ENCODE measurements at places on chromosomes 2 and 18. TPM values are rescaled to one million over a fixed set of nuclear protein-coding genes. Genes with fewer than 3 reads are reported as not detected.

GRCh38 chr2:31384351-31384750 lies 30.2 kb downstream of the XDH start:
- DNase-seq = no peak
- no peak overlapping the region for H3K4me3 ChIP-seq
- no peak overlapping the region for H3K27ac ChIP-seq
- H3K27me3 ChIP-seq = no peaks in the 10 kb centered on the region

DNA sequence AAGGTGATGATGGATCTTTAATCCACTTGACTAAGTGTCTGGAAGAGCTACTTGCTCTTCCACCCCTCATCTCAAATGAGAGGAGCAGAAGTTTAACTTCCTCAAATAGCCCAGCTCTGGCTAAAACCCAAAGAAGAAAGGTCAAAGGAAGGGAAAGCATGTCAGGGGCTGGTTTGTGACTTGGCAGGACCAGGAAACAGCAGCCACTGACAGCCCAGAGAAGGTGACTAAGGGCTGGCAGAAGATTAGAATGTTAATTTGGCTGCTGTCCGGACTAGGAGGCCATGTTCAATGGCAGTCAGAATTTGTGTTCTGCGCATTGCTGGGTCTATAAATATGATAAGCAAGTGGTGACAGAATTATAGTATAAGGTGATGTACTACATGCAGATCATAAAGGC lies 386.2 kb downstream of the SETBP1 start:
- no peaks in the 10 kb centered on the region for H3K36me3 ChIP-seq
- H3K4me1 ChIP-seq = no peaks in the 10 kb centered on the region
- DNase-seq = no peak
- no peaks in the 10 kb centered on the region for H3K27me3 ChIP-seq
- H3K4me3 ChIP-seq = no peak overlapping the region

GRCh38 chr2:240451108-240451611 lies 15.7 kb downstream of the GPC1 start:
- no peaks in the 10 kb centered on the region for H3K36me3 ChIP-seq
- H3K27me3 ChIP-seq = no peaks in the 10 kb centered on the region
- H3K27ac ChIP-seq = no peak overlapping the region
- no peak overlapping the region for H3K4me3 ChIP-seq
- peaks cover 9% of the 10 kb centered on the region for H3K4me1 ChIP-seq

Gene MOGAT1
- not detected for total RNA-seq

DNA sequence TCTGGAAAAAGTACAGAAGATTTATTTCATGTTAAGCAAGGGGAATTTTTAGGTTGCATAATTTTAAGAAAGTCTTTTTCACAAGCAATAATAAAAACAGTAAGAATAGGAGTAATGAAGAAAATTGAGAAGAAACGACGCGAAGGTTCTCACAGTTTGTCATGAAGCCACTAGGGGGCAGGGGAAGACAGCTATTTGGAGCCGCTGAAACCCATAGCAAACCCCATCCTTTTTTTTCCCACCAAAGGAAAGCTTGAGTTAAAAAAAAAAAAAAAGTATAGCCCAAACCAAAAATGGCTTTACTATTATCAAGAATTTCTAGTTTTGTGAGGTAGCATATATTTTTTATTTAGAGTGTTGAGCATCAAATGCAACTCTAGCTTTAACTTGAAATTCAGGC lies 300.9 kb downstream of the PHLPP1 start:
- no peaks in the 10 kb centered on the region for H3K4me1 ChIP-seq
- peak; percentile 52 for DNase-seq
- H3K27ac ChIP-seq = no peak overlapping the region
- H3K4me3 ChIP-seq = no peak overlapping the region

DNA sequence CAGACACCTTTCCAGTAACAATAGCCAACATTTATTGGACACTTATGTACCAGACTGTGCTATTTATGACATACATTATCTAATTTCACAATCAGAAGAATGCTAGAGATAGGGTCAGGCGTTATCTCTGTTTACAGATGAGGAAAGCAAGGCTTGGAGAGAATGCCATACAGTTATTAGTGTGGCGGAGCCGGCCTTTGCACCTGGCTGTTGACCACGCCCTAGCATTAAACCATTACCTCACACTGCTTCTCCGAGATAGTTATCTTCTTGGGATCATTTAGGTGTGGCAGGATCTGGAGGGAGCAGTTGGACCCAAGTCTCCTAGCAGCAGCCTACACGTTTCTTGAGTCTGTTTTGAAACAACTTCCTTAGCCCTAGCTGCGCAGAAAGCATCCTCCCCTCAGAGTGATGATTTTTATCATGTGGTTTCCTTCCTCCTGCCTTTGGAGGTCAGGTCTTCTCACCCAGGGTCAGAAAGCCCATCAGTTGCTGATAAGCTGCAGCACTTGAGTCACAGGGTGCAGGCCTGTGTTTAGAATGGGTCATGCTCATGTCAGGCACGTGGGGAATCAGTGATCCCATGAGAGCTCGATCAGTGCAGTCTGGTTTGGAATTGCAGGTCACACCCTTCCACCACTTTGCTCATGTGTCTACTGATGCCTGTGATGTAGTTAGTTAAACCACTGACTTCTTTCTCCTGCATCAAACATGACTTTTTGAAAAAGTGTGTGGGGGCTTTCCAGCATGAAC lies 118.2 kb downstream of the SPTBN1 start:
- no peak for DNase-seq
- H3K4me3 ChIP-seq = no peak overlapping the region
- no peak overlapping the region for H3K27ac ChIP-seq

DNA sequence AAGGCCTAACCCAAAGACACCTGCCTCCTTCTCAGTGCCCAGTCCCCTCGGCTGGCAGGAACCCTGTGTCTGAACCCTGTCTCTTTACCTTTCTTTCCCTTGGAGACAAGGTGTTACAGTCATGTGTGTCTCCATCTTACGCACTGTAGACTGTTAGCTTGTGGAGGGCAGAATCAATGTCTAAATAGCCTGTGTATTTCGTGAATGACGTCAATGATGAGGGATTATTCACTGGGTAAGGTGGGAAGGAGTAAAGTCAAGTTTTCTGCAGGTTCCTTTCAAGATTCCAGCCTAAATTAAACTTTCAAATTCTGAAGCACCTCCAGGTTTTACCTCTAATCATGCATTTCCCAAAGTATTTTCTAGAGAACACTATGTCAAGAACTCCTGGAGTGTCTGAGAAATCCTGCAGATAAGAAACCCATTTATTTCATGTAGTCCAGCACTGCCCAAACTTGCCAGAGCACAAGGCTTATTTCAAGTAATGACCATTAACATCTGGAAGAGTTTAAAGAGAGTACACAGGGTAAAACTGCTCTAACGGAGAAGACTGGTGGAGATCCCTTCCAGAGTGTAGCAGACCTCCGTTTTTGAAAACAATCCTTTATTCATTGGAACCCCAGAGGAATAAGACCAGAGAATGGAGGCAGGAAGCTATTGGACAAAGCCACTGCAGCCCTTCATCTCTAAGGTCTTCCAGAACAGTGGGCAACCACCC lies 72.8 kb downstream of the KCNF1 start:
- H3K4me3 ChIP-seq = no peak overlapping the region
- no peaks in the 10 kb centered on the region for H3K27me3 ChIP-seq
- H3K27ac ChIP-seq = no peak overlapping the region
- DNase-seq = no peak
- no peaks in the 10 kb centered on the region for H3K36me3 ChIP-seq
- peaks cover 4% of the 10 kb centered on the region for H3K4me1 ChIP-seq

DNA sequence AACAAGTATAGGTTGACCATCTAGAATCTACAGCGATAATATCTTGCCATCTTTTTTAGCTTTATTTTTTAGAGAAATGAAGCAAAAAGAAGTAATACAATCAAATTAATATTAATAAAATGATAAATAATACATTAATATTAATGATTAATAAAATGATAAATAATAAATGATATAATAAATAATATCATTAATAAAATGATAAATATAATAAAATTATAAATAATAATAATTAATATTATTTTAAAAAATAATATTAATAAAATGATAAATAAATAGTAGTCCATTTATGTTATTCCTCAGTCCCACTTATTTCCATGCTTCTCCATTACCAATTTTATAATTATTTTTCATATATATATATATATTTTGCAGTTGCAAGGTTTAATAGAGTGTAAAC lies 3.2 kb upstream of the REG3A start:
- H3K36me3 ChIP-seq = no peaks in the 10 kb centered on the region
- no peak overlapping the region for H3K4me3 ChIP-seq
- H3K27me3 ChIP-seq = no peaks in the 10 kb centered on the region
- no peak for DNase-seq

- no peaks in the 10 kb centered on the region for H3K27me3 ChIP-seq
- no peaks in the 10 kb centered on the region for H3K4me1 ChIP-seq
- H3K36me3 ChIP-seq = no peaks in the 10 kb centered on the region
- no peak overlapping the region for H3K4me3 ChIP-seq
- no peak overlapping the region for H3K27ac ChIP-seq
These were observed 185.0 kb upstream of the SMIM21 start for GRCh38 chr18:75612456-75612855.

DNA sequence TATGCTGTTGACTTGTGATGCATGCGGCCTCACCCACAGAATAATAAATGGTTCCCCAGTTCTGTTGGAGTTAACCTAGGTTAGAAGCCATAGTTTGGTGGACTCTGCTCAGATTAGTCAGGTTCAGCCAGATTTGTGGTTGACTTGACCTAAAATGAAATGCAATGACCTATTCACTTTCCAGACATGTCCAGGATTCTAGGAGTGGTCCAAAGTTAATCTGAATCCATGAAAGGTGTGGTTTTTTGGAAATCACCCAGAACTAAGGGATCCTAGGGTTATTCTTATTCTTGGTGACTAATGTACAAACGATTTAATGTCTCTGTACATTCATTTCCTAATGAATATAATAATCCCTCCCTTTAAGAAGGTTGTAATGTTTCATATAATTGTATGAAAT lies 88.9 kb upstream of the RBBP8 start:
- H3K27ac ChIP-seq = no peak overlapping the region
- DNase-seq = no peak
- H3K36me3 ChIP-seq = no peaks in the 10 kb centered on the region

DNA sequence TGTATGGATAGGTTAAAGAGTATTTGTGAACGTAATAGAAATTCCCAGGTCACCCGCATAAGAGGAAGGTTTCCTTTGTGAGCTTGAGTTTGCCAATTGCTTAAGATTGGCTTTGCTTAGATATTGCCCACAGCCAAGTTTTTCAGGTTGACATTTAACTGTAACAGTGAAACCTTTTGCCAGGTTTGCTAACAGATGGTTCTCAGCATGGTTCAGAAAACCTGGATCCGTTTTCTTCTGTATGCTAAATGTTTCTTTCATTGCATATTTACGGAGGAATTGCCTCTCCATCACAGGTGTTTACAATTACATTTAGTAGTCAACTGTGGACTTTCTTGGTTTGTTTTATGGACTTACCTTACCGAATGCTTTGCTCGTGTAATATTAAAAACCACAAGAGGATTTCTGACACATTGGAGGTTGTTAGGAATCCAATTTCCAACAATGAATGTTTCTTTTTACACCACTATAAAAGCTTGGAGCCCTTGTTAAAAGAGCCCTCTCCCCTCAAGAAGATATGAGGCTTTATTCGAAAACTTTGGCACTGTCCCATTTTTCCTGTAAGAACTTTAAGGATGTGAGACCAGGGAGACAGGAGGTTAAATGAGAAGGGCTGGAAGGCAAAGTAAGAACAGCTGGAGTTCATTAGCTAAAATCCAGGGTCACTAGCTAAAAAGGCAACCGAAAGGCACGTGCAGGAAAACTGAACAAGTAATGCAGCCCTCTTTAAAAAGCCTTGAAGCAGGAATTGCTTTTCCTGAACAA lies 7.8 kb downstream of the CDK15 start:
- no peak for DNase-seq
- H3K36me3 ChIP-seq = no peaks in the 10 kb centered on the region
- H3K27me3 ChIP-seq = no peaks in the 10 kb centered on the region
- no peaks in the 10 kb centered on the region for H3K4me1 ChIP-seq
- H3K27ac ChIP-seq = no peak overlapping the region

DNA sequence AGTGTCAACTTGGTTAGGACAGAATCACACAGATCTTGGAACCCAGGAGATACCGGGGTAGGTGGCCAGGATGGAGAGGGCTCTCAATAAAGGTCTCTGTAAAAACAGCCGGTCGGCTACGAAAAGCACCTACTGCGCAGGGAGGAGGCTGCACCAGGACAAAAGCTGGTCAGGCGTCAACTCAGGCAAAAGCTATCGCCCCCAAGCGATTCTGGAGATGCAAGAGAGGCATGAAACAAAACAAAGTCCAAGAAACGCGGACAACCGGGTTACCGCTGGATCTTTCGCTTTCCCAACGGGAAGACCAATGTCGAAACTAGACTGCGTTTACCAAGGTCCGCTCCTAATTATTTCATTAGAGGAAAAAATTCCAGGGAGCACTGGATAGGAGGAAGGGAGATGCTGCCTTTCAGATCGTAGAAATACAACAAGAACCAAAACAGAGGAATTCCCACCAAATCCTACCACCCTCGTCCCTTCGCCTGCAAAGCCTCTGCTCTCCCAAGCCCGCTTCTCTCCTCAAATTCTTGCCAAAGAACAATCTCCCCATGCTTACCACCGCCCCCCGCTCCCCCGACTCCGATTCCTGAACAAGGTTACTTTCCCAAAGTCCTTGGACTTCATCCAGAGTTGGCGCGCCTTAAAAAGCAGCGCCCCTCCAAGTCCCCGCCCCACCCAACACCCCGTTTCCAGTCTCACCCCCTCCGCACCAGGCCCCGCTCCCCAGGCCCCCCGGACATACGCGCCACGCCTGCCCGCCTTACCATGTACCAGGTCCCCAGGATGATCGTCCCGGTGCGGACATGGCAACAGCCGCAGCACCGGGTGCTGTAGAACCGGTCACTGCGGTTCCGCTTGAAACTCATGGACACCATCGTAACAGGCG lies 539 bp downstream of the LAPTM4A start:
- H3K36me3 ChIP-seq = no peaks in the 10 kb centered on the region
- peaks cover 31% of the 10 kb centered on the region for H3K4me1 ChIP-seq
- peak; percentile 59 for DNase-seq
- H3K27me3 ChIP-seq = no peaks in the 10 kb centered on the region

Gene CCL20
- total RNA-seq = not detected

- no peaks in the 10 kb centered on the region for H3K27me3 ChIP-seq
- no peaks in the 10 kb centered on the region for H3K4me1 ChIP-seq
- H3K27ac ChIP-seq = no peak overlapping the region
- no peak overlapping the region for H3K4me3 ChIP-seq
- H3K36me3 ChIP-seq = no peaks in the 10 kb centered on the region
- no peak for DNase-seq
These were observed 93.1 kb downstream of the SPATS2L start for GRCh38 chr2:200399636-200400035.

Gene LINC00305
- not detected for total RNA-seq

DNA sequence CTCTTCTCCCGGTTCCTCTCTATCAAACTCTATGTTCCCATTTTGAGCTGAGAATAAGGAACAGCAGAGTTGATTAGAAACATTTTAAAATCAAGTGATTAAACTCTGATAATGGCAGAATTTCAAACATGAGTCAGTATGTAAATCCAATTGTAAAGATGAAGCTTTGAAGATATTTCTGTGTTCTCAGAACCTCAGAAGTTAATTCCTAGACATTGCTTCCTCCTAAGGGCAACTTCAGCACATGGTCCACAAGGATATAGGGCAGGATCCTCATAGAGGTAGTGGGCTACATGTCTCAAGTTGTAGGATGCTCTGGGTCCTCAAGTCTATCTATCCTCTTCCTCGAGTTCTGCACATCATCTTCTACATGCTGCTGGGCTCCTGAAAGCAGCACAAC lies 46.3 kb downstream of the QPCT start:
- H3K36me3 ChIP-seq = no peaks in the 10 kb centered on the region
- no peak overlapping the region for H3K4me3 ChIP-seq
- DNase-seq = no peak
- H3K4me1 ChIP-seq = no peaks in the 10 kb centered on the region

Gene FER1L5
- total RNA-seq = 0.54 TPM

Gene RHBDD1
- 36.5 TPM for total RNA-seq

GRCh38 chr2:60337142-60337497 lies 216.3 kb downstream of the BCL11A start:
- no peak overlapping the region for H3K4me3 ChIP-seq
- H3K27me3 ChIP-seq = no peaks in the 10 kb centered on the region
- no peaks in the 10 kb centered on the region for H3K4me1 ChIP-seq
- DNase-seq = no peak
- H3K36me3 ChIP-seq = no peaks in the 10 kb centered on the region
- no peak overlapping the region for H3K27ac ChIP-seq
